AG09319 (cell line): ENCODE measurements at places on chromosomes 1 and 21.

DNA sequence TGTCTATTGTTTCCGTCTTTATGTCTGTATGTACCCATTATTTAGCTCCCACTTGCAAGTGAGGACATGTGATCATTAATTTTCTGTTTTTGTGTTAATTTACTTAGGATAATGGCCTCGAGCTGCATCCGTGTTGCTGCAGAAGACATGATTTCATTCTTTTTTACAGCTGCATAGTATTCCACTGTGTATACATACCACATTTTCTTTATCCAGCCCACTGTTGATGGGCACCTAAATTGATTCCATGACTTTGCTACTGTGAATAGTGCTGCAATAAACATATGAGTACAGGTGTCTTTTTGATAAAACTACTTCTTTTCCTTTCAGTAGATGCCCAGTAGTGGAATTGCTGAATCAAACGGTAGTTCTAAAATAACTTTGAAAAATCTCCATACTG is 12.7 kb upstream of the SLAMF1 start:
- no peak for DNase-seq

DNA sequence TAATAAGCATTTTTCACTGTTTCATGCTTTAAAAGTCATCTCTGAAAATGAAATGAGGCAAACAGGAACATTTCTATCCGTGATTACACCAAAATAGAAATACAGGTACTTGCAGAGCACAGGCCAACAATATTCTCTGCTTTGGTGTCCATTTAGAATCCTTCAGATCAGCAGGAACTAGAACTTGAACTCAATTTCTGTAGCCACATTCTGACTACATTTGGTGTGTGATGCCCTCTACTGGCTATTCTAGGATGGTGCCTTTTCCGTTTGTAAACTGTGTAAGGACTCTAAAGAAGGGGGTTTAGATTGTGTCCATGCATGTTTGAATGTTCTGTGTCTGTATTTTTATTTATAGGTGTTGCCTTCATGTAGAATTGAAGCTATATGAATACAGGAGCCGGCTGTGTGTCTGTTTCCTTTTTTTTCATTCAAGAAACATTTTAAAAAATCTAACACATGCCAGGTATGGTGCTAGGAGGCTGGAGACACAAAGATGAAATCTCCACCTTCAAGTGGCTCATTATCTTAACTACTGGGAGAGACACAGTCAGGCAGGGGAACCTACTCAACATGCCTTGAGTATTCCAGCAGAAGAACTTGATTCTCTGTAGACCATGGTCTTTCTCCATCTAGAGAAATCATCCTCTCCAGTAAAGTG is 7.6 kb upstream of the ZNF326 start:
- DNase-seq: no peak

GRCh38 chr1:46153732-46154131 is 21.2 kb upstream of the TSPAN1 start:
- no peak for DNase-seq

DNA sequence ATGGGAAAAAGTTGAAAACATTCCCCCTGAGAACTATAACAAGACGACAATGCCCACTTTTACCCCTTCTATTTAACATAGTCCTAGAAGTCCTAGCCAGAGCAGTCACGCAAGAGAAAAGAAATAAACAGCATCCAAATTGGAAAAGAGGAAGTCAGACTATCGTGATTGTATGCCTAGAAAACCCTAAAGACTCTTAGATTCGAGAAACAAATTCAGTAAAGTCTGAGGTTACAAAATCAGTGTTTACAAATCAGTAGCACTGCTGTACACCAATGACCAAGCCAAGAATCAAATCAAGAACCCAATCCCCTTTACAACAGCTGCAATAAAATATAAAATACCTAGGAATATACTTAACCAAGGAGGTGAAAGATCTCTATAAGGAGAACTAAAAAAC is 72.4 kb downstream of the POU2F1 start:
- DNase-seq: no peak

DNA sequence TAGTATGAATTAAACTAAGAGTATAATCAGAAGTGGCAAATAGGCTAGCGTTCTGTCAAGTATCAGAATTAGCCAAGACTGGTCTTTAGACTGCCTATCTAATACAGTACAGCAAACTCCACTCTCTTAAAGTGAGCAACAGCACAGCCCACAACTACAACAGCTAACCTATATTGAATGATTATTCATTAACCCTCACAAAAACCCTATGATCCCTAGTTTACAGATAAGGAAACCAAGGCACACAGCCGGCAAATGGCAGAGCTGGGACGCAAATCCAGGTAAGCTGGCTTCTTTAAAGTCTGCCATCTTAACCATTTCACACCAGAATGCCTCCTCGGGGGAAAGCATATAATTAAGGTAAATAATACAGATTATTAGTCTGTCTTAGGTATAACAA is 52.0 kb downstream of the TP53BP2 start:
- no peak for DNase-seq

DNA sequence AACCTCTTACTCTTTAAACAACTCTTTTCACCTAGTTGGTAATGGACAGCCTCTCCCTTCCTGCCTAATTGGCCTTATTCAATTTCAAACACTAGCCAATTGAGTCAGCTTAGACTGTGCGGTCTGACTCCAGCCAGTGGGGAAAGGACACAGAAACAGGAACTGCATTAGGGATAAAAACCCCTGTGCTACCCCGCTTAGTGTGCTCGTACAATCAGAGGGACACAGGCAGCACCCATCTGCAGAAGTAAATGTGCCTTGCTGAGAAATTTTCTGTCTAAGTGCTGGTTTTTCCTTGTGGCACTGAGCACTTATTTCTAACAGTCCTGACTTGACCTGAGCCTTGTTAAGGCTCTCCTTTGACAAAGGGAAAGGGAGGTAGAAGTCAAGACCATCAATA is 6.0 kb upstream of the CD2 start:
- DNase-seq: no peak
